RWPE2 (cell line): ENCODE measurements at places on chromosomes 13 and 19.

GRCh38 chr19:19204181-19204580, 967 bp upstream of the NR2C2AP start:
- no peaks in the 10 kb centered on the region for H3K27me3 ChIP-seq
- H3K36me3 ChIP-seq: peaks cover 15% of the 10 kb centered on the region
- no peak overlapping the region for H3K4me3 ChIP-seq
- DNase-seq: no peak
- H3K4me1 ChIP-seq: no peaks in the 10 kb centered on the region
- H3K27ac ChIP-seq: no peak overlapping the region

DNA sequence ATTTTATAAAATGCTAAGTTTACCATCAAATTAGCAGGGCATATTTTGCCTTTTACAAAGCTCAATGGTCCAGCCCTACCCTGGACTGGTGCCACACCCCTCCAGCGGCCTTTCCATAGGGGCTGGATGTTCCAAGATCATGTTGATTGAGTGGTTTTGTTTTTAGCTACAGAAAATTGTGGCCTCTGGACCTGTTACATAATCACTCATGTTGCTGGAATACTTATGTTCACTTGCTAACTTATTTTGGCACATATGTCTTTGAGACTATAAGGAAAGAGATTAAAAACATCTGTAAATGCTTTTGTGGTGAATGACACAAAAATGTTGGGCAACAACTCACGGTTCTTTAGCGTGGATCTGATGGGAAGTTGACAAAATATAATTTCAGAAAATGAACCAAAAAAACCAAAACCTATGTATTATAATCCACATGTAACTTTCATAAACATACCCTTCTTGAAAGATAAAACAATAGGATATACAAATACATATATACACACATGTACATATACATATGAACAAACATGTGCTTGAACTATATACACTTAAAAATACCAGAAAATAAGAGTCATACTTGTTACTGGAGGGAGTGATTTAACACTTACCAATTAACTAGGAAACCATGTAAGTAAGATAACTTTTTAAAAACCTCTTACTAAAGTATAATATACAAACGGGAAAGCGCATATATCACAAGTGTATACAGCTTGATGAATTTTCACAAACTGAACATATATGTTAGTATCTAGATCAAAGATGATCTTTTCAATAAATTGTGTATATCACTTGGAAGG, 46.6 kb upstream of the SLC15A1 start:
- DNase-seq: no peak
- no peaks in the 10 kb centered on the region for H3K27me3 ChIP-seq
- no peak overlapping the region for H3K4me3 ChIP-seq
- no peaks in the 10 kb centered on the region for H3K4me1 ChIP-seq

DNA sequence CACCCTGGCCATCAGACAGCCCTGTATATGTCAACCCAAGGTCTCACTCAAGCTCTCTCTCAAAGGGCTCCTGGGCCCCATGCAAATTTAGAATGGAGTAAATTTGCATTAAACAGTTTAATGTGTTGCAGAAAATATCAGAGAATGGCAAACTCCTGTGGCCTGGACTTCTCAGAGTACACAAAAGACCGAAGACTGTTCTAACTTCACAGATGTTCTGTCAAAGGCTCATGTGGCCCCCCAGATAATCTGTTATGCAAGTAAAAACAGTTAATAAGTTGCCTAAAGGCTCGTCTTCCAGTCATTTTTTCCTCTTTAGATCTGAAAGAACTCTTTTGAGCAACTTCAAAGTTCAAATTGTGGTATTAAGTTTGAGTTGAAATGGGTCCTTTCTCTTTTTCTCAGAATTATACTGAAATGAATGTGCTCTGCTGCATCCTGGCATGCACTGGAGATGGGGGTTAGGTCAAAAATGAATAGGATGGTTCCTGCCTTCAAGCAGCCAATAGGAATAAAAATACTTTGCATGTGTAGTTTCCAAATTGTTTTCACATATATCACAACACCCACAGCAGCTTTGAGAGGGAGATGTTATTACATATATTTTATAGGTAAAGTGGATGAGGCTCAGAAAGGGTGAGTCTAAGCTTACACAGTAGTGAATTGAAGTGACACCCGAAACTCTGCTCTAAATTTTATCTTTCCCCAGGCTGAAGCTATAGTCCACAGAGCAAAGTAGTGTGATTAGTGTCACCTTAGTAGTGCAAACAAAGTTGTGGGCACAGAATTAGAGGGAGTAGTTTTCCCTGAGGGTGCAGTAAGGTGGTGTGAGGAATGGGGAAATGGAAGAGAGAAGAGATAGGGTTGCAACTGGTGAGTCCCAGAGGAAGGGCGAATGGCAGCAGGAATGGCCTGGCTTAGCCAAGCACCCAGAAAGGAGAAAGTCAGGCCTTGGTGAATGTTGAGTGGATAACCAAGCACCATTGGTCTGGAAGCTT, 205.0 kb upstream of the RFC3 start:
- H3K36me3 ChIP-seq: no peaks in the 10 kb centered on the region
- no peaks in the 10 kb centered on the region for H3K27me3 ChIP-seq
- no peak overlapping the region for H3K4me3 ChIP-seq
- H3K4me1 ChIP-seq: no peaks in the 10 kb centered on the region
- no peak overlapping the region for H3K27ac ChIP-seq
- DNase-seq: no peak

DNA sequence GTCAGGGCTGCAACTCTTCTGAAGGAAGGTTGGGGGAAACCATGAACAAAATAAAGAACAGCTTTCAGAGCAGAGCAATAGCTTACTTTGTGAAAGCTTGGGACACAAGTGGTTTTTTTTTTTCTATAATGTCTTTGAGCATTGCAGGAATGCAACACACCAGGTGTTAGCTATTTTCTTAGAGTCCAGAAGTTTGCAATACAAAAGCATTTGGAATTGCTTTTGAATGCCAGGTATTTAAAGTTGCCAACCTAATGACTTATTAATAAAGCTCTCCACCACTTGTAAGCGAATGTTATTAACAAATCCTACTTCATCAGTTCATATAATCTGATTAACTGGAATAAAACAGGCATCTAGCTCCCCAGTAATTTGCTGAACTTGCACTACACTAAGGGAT, 172.6 kb downstream of the NUFIP1 start:
- DNase-seq: no peak
- H3K4me1 ChIP-seq: peaks cover 40% of the 10 kb centered on the region
- H3K27me3 ChIP-seq: no peaks in the 10 kb centered on the region
- no peak overlapping the region for H3K4me3 ChIP-seq
- H3K36me3 ChIP-seq: no peaks in the 10 kb centered on the region
- peak overlapping the region; percentile 84 for H3K27ac ChIP-seq

DNA sequence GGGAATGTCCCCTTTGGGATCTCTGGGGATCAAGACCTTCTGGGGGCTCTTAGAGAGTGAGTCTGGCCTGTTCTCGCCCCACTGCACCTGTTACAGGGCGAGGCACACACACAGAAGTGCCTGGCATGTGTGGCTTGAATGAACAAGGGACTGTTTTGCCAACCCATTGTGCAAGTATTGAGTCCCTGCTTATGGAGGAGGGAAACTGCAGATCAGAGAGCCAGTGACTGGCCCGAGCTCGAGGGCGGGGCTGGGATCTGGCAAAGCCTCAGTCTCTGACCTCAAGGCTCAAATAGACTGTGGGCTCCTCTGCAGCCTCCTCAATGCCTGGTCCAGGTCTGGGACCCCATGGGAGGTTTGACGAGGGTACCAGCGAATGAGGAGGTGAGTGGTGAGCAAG, 5.5 kb downstream of the RAVER1 start:
- peaks cover 84% of the 10 kb centered on the region for H3K36me3 ChIP-seq
- H3K4me3 ChIP-seq: no peak overlapping the region
- no peaks in the 10 kb centered on the region for H3K27me3 ChIP-seq
- no peak for DNase-seq
- H3K27ac ChIP-seq: no peak overlapping the region

- H3K27me3 ChIP-seq: no peaks in the 10 kb centered on the region
- no peak overlapping the region for H3K4me3 ChIP-seq
- H3K27ac ChIP-seq: no peak overlapping the region
- no peak for DNase-seq
- H3K4me1 ChIP-seq: peaks cover 9% of the 10 kb centered on the region
These were observed 5.6 kb upstream of the LATS2 start for GRCh38 chr13:21066946-21067345.

DNA sequence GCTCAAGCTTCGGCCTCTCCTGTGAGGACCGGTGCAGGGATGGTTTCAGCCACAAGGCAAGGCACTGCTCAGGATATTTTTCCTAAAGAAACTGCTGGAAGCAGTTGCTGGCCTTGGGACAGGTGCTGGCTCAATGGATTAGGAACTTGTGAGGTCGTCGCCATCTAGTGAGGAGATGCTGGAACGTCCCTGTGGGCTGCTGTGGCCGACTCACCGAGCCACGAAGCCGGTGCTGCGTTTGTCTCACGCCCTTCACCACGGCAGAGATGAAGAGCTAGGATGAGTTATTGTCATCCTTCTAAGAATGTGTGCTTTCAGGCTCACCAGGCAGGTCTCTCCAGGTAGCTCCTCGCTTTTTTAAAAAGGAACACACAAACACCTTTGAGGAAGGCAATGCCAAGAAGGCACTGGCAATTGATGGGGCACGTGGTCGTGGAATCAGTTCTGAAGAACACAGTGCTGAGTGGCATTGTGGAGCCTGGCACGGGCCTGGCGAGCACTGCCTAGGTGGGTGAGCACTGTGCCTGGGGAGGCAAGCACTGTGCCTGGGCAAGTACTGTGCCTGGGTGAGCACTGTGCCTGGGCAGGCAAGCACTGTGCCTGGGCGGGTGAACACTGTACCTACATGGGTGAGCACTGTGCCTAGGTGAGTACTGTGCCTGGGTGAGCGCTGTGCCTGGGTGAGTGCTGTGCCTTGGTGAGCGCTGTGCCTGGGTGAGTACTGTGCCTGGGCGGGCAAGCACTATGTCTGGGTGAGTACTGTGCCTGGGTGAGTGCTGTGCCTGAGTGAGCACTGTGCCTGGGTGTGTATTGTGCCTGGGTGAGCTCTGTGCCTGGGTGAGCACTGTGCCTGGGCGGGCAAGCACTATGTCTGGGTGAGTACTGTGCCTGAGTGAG, 140.4 kb downstream of the TEX29 start:
- H3K27me3 ChIP-seq: peaks cover 19% of the 10 kb centered on the region
- H3K27ac ChIP-seq: no peak overlapping the region

- no peaks in the 10 kb centered on the region for H3K27me3 ChIP-seq
- no peaks in the 10 kb centered on the region for H3K36me3 ChIP-seq
- no peak overlapping the region for H3K27ac ChIP-seq
- no peaks in the 10 kb centered on the region for H3K4me1 ChIP-seq
These were observed 716.4 kb downstream of the PCDH9 start for GRCh38 chr13:66513728-66514127.

GRCh38 chr19:7787602-7788177, 24.6 kb downstream of the CLEC4M start:
- H3K36me3 ChIP-seq: no peaks in the 10 kb centered on the region
- DNase-seq: no peak
- peaks cover 29% of the 10 kb centered on the region for H3K27me3 ChIP-seq
- H3K4me3 ChIP-seq: no peak overlapping the region

DNA sequence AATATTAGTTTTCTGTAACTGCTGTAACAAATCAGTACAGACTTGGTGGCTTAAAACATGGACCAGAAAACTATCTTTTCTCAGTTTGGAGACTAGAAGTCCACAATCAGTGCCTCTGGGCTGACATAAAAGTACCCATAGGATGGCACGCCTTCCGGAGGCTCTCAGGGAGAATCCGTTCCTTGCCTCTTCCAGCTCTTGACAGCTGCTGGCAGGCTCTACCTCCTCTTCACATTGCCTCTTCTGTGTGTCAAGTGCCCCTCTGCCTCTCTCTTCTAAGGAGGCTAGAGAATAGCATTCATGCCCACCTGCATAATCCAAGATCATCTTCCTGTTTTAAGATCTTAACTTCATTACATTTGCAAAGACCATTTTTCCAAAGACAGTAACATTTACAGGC, 1194.2 kb downstream of the EFNB2 start:
- no peak for DNase-seq
- H3K4me3 ChIP-seq: no peak overlapping the region
- no peaks in the 10 kb centered on the region for H3K36me3 ChIP-seq

- no peak overlapping the region for H3K27ac ChIP-seq
- no peaks in the 10 kb centered on the region for H3K36me3 ChIP-seq
- H3K4me3 ChIP-seq: no peak overlapping the region
- no peaks in the 10 kb centered on the region for H3K4me1 ChIP-seq
- peaks cover 4% of the 10 kb centered on the region for H3K27me3 ChIP-seq
These were observed 288.5 kb downstream of the NALCN start for GRCh38 chr13:101127741-101128353.

DNA sequence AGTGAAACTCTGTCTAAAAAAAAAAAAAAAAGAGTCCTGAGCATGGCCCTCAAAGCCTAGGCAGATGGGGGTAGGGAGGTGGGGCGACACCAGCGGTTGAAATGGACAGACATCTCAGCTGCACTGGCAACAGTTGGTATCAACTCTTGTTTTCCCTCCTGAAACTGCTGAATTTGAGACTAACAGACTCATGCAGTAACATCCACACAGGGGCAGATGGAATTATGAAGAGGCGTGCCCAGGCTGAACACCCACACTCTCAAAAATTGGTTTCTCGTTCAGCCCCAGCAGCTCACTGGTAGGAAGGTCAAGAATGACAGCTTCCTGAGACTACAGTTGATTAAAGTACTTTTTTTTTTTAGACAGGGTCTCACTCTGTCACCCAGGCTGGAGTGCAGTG, 24.1 kb downstream of the PBX4 start:
- DNase-seq: no peak
- no peaks in the 10 kb centered on the region for H3K36me3 ChIP-seq
- H3K27ac ChIP-seq: no peak overlapping the region
- H3K27me3 ChIP-seq: no peaks in the 10 kb centered on the region

- H3K4me1 ChIP-seq: no peaks in the 10 kb centered on the region
- DNase-seq: no peak
- H3K36me3 ChIP-seq: no peaks in the 10 kb centered on the region
- no peak overlapping the region for H3K4me3 ChIP-seq
These were observed 2.7 kb downstream of the KLK3 start for GRCh38 chr19:50857366-50857765.

DNA sequence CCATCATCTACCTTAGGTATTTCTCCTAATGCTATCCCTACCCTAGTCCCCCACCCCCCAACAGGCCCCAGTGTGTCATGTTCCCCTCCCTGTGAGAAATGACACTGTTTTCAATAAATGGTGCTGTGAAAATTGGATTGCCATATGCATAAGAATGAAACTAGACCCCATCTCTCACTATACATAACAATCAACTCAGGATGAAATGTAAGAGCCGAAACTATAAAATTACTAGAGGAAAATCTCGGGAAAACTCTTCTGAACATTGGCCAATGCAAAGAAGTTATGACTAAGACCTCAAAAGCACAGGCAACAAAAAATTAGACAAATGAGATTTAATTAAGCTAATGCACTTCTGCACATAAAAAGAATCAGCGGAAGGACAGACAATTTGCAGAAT, 138.2 kb downstream of the SUCLA2 start:
- H3K27me3 ChIP-seq: no peaks in the 10 kb centered on the region
- no peak for DNase-seq
- H3K4me3 ChIP-seq: no peak overlapping the region
- peaks cover 3% of the 10 kb centered on the region for H3K4me1 ChIP-seq
- H3K36me3 ChIP-seq: no peaks in the 10 kb centered on the region

GRCh38 chr19:10079031-10079453, 7.1 kb upstream of the SHFL start:
- H3K4me1 ChIP-seq: no peaks in the 10 kb centered on the region
- DNase-seq: no peak
- no peaks in the 10 kb centered on the region for H3K27me3 ChIP-seq

- DNase-seq: no peak
- no peak overlapping the region for H3K27ac ChIP-seq
- H3K36me3 ChIP-seq: peaks cover 56% of the 10 kb centered on the region
- no peaks in the 10 kb centered on the region for H3K27me3 ChIP-seq
These were observed 52.0 kb downstream of the EPS15L1 start for GRCh38 chr19:16419669-16420335.
